ENCODE measurements at places on chromosomes 2 and 18.

DNA sequence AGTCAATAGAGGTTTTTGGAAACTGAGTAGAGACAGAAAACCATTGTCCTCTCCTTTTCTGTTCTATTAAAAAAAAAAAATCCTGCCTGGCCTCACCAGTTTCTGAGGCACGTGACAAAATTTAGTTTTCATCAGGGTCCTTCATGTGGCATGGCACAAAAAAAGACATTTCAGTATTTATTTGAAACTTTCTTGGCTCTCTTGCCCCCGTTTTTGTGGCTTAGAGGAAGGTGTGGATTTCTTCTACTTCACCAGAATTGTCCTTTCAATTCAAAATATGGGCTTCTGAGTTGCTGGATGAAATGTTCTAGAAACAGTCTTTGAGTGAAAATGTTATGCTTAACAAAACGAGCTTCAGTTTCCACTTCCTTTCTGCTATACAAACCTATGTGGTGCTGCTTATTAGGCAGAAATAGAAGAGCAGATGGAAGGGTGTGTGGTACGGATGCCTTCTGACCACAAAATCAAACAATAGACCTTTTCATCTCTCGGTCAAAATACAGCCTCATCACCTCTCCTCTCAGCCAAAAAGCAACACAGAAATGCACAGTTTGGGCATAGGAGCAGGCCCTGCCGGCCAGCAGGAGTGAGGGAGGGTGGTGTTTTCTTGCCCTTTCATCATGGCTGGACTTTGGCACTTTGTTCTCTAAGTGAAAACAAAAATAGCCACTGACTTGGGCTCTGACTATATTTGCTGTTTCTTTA is 89.2 kb downstream of the SH3RF3 start:
- DNase-seq: no peak

GRCh38 chr18:68954738-68955137 is 156.9 kb downstream of the CCDC102B start:
- DNase-seq: no peak

DNA sequence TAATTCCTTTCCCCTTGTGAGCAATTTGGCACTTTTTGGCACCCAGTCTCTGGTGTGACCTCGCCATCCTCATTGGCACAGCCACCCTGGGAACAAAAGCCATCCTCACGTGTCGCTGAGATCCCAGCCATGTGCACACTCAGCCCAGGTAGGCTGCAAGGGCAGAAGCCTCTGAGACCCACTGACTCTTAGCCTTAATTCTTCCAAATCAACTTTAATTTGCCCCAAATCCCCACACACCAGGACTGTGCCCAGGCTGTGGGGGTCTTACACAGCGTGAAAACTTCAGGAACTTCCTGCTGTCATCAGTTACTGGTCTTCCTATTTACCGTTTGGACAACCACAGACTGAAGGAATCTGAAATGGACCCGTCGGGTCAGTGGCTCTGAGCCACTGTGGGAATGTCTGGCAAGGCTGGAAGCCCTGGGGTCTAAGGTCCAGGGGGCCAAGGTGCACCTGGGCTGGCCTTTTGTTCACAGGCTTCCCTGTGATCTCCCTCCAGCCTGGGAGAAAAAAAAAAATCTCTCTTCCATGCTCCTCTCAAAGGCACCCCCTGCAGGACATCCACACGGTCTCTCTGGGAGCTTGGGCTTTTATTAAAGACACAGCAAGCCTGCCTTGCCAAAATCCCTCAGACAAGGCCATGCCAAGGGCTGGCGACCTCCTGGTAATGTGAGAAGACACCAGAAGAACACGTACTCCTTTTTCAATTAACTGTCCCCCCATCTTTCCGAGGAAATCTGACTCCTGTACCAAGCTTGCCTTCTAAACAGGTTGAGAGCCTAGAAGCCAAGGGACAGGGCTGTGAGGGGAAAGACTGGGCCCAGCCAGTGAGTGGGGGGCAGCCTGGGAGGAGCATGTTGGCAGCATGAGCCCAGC is 42.1 kb upstream of the LAPTM4A start:
- DNase-seq: no peak

GRCh38 chr2:230757476-230757875 is 44.8 kb downstream of the CAB39 start:
- DNase-seq: no peak

Measured in cerebellar nuclear complex (tissue), 1 donor.